Bronchus fibroblast of lung (primary cell): ENCODE measurements at places on chromosomes 2 and 18. TPM values are rescaled to one million over a fixed set of nuclear protein-coding genes. Genes with fewer than 3 reads are reported as not detected.

Gene CYP27A1
- total RNA-seq = 14.6 and 15.9 TPM in 2 replicates

Gene FBXO48
- 0.30 and 0.67 TPM in 2 replicates for total RNA-seq

Gene CTNNA2
- not detected in 2 replicates for total RNA-seq

Gene SNORC
- total RNA-seq = 1.5 and 9.9 TPM in 2 replicates

Gene MC4R
- total RNA-seq = 0.15 TPM in 1 of 2 replicates, not detected in the other

Gene CCDC178
- 0.59 TPM in 1 of 2 replicates, not detected in the other for total RNA-seq

Gene REG3A
- not detected in 2 replicates for total RNA-seq

Gene MAPK4
- not detected in 2 replicates for total RNA-seq

Gene ERICH2
- total RNA-seq = not detected in 2 replicates

Gene UGGT1
- 28.8 and 49.1 TPM in 2 replicates for total RNA-seq

Gene MLPH
- total RNA-seq = 26.6 and 27.2 TPM in 2 replicates

Gene FOXI3
- not detected in 2 replicates for total RNA-seq

Gene ZAP70
- total RNA-seq = not detected in 2 replicates

Gene PLGLB2
- 0.89 TPM in 1 of 2 replicates, not detected in the other for total RNA-seq
